ENCODE measurements at places on chromosomes 2 and 18.

GRCh38 chr2:10901160-10901939, 10.4 kb upstream of the KCNF1 start:
- DNase-seq: no peak

- no peak for DNase-seq
Measured at GRCh38 chr2:205366336-205367060, 315.8 kb upstream of the NRP2 start.

DNA sequence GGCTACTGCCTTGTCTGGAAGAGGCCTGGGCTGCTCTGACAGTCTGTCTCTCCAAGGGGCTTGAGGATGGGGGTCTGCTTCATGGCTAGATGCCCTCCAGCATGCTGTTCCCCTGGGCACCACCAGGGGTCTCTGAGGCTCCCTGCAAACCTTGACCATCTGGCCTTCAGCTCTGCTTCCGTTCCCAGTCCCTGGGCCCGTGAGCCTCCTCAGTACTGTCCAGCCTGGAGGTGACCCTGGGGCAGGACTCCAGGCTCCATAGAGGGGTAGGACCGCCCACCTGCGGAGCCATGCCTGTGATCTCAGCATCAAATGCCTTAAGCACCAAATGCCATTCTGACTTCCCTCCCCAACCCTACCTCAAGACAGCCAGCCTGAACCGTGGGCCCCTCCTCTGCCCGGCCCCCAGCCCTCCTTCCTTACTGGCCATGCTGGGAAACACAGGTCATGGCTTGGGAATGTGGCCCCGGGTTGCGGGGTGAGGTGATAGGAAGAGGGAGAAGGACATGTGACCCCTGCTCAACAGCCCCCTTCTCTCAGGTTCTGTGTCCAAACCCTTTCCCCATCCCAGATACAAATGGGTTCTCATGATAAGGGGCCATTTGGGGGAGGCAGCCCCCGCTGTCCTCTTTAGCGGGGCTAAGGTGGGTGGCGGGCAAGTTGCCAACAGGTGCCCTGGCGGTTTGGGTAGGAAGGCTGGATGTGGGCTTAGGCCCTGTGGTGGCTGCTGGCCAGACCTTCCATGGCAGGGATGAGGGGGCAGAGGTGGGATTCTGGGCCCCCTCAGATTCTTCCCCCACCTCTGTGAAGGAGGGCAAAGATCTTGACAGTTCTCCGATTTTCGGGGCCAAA, 25.0 kb downstream of the SPEG start:
- DNase-seq: peak; percentile 23

DNA sequence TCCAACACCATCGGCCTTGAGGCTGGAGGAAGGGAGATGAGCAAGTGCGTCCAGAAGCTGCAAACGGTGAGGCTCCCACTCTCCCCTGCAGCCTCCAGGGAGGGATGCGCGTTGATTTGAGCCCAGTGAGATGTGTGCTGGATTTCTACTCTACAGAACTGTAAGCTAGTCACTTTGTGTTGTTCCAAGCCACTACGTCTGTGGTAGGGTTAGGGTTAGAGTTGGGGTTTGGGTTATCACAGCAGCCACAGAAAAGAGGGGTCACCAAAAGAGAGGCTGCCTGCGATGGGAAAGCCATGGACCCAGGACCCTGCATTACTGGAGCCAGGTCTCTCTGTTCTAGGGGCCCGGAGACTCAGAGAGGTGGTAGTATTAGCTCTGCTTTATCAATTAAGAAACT, 94.5 kb downstream of the KCNF1 start:
- no peak for DNase-seq

DNA sequence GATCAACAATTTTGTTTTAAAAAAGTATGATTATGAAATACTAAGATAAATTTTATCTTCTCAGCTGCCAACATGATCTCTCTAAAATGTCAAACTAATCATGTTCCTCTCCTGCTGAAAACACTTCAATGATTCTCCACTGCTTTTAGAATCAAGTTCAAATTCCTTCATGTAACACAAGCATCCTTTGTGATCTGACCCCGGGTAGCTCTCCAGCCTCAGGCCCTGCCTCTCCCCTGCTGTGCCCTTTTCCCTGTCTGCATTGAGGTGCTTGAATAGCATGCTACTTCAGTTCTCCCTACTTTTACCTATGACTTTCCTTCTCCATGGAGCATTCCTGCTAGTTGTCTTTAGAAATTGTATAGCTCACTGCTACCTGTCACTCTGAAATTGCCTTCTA, 274.8 kb downstream of the PDE11A start:
- DNase-seq: no peak

GRCh38 chr18:50594942-50595341, 35.1 kb downstream of the MAPK4 start:
- no peak for DNase-seq

DNA sequence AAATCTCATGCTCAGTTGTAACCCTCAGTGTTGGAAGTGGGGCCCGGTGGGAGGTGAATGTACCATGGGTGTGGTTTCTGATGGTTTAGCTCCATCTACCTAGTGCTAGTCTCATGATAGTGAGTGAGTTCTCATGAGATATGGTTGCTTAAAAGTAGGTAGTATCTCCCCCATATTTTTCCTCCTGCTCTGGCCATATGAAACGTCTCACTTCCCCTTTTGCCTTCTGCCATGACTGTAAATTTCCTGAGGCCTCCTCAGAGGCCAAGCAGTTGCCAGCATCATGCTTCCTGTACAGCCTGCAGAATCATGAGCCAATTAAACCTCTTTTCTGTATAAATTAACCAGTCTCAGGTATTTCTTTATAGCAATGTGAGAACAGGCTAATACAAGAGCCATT, 62.8 kb upstream of the RNF152 start:
- no peak for DNase-seq

DNA sequence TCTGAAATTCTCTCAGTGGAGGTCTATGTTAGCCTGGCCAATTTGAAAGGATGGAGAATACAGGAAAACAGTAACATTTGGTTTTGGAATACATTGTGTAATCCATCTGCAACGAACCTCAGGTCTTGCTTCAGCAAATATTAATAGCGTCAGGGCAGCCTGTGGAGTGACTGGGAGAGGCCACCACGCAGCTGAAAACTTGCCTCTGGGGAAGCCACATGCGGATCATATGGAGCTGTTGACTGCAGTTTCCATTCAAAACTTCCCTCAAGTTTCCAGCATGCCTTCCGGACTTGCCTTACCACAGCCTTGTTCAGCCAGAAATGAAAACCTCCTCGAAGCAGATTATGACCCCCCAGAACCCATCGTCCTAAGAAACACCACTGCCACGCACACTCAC, 25.7 kb downstream of the BCL11A start:
- DNase-seq: no peak

DNA sequence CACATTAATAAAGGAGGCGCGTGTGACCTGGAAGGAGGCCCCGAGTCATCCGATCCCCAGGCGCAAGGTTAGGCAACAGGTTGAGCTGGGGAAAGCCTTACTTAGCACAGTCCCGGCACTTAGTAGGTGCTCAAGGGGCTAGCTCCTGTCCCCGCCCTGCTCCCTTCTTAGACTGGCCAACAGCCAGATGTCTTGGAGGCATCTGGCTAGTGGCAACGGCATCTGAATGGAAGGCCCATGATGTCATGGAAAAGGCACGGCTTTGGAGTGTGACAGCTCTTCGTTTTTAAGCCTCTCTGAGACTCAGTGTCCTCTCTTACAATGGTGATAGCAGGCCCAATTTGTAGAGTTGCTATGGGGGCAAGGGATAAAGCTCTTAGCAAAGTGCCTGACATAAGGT, 258.3 kb downstream of the CYRIA start:
- DNase-seq: no peak

DNA sequence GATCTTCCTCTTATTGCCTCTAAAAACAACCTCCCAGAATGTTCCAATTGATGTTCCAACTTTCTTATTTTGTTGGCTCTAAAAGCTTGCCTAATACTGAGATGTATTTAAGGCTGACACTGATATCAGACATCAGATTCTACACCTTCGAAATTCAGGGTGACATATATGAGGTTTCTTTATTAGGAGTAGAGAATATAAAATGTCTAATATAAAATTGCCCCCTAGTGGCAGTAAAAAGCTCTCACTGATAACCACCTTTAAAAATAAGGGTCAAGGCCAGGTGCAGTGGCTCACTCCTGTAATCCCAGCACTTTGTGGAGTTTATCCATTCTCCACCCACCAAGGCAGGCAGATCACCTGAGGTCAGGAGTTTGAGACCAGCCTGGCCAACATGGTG, 789.7 kb upstream of the SLC39A10 start:
- no peak for DNase-seq

- no peak for DNase-seq
Measured at GRCh38 chr2:197274937-197275336, 35.6 kb downstream of the ANKRD44 start.

DNA sequence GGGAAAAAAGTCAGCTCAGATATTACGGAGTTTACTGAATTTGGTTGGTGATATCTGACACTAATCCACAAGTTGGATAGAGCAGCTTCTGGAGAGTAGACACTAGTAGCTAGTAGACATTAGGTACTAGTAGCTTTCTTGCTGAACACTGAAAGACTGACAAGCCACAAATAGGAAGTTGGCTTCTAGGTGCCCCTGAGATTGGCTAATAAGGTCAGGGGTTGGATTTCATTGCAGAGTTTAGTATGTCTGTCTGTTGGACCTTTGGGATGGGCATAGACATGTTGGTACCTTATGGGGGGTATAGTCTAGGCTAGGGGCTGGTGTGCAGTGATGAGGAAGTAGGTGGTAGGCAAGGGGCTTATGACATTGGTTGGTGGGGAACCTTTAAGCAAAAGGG, 164.9 kb upstream of the LRRTM1 start:
- no peak for DNase-seq

GRCh38 chr2:64786343-64787018, 132.8 kb upstream of the SERTAD2 start:
- no peak for DNase-seq

GRCh38 chr2:31347750-31348149, 66.8 kb downstream of the XDH start:
- DNase-seq: no peak

DNA sequence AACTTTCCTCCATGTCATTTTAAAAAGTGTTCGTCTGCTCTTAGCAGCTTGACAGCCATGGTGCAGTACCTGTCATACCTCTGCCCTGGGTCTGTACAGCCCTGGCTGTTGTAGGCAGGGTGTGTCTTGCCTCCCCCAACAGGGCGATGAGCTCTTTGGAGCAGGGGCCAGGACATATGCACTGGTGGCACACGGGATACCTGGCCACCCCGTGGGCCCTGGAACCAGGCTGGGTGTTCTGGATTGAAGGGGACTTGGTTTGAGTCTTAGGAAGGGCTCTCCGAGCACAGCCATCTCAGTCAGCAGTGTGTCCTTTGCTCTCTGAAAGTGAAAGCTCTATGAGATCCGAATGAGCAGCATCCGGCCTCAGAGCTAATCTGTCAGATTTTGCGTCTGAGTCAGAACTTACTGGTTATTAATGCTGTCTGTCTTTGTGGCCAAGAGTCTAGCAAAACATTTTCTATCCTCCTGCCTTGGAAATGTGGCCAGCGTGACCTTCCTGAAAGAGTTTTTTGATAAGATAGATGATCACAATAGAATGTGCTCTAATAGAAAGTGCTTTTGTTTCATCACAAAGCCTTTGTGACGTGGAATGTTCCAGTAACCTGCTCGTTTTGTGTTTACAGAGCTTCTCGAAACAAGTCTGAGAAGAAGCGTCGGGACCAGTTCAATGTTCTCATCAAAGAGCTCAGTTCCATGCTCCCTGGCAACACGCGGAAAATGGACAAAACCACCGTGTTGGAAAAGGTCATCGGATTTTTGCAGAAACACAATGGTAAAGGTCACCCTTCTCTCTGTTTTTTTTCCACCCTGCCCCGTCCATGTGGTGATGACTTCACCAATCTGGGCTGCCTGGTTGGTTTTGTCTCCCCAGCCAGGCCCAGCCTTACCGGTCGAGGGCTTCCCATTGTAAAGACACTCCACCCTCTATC, 77.3 kb upstream of the RPL31 start:
- no peak for DNase-seq

DNA sequence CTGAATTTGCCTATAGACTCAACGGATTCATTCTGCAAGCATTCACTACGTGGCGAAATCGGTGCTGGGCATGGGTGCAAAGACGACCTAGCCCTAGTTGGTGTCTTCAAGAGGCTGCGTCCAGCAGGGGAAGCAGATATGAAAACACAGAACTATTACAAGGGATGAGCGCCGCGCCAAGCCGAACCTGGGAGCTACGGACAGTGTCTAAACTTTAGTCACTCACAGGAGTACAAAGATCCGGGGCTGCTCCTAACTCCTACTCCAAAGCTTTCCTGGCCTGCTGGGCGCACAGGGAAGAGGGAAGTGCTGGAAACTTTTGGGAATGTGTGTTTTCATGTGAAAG, 732 bp upstream of the ANXA4 start:
- no peak for DNase-seq

DNA sequence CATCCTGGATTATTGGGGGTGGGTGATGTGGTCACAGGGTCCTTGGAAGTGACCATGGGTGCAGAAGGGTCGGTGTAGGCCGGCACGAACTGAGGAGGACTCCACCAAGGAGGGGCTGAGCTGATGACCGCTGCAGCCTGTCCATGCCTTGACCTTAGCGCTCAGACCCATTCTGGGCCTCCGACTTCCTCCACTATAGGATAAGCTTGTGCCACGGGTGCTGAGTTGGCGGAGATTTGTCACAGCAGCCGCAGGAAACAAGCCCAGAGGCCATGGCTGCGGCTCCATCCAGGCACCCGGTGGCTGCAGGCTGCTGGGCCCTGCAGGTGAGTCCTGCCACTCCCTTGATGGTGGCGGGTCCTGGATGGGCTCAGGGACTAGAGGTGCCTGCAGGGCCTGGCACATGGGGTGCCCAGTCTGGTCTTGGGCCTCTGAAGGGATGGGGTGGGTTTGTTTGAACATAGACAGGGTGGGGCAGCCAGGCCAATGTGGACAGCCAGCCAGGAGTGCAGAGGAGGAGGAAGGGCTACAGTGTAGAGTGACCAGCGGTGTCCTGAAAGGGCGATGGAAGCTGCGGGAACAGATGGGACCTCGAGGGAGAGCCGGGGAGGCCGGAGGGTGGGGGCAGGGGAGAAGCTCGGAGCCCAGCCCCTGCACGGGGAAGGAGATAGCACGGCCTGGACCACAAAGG, 84.8 kb downstream of the SEPTIN10 start:
- DNase-seq: no peak

GRCh38 chr2:101264360-101264939, 11.8 kb downstream of the CNOT11 start:
- no peak for DNase-seq

GRCh38 chr2:64880193-64880951, 108.8 kb upstream of the SLC1A4 start:
- no peak for DNase-seq

DNA sequence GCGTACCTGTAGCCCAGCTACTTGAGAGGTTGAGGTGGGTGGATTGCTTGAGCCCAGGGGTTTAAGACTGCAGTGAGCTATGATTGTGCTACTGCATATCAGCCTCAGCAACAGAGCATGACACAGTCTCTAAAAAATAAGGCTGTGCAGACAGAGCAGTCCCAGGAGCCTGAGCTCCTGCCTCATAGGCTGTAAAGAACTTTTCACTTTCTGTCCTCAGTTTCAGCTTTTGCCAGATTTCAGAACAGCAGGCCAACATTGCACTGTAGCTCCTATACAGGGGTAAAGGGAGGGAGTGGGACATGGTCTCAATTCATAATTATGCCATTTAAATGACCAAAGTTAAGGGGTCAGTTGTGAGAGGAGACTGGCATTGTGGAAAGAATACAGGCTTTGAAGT, 150.6 kb downstream of the GALNT1 start:
- DNase-seq: no peak

- no peak for DNase-seq
Measured at GRCh38 chr2:239830121-239831000, 194.8 kb downstream of the NDUFA10 start.

GRCh38 chr2:75787532-75788132, 76.9 kb upstream of the GCFC2 start:
- no peak for DNase-seq

Measured in activated CD4-positive, alpha-beta T cell treated with anti-CD3 and anti-CD28 coated beads, Interleukin-2, amount 50 U/mL, for 24 hours (primary cell).